M059J (cell line): ENCODE measurements at places on chromosomes 4 and X. TPM values are rescaled to one million over a fixed set of nuclear protein-coding genes. Genes with fewer than 3 reads are reported as not detected.

DNA sequence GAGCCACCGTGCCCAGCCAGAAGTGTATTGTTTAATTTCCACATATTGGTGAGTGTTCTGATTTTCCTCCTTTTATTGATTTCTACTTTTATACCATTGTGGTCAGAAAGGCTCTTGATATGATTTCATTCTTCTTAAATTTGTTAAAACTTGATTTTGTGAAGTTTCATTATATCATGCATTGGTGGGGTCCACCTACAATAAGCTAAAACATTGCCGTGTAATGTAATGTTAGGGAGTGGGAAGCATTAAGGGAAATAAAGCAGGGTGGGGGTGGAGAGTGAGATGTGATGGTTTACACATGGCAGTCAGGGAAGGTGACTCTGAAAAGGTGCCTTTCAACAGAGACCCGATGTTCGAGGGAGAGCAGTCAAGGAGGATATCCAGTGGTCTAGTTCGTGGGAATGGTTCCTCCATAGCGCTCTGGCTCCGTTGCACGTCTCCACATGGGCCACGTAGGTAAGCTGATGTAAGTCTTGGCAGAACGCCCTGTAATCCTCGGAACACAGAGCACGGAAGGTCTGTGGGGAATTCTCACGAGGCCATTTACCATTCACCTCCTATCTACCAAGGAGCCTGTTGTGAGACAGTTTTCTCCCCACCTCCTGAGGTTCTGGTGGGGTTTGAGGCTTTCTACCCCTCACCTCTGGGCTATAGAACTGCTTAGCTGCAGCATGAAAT lies 7.7 kb upstream of the WDR13 start:
- no peak for DNase-seq

DNA sequence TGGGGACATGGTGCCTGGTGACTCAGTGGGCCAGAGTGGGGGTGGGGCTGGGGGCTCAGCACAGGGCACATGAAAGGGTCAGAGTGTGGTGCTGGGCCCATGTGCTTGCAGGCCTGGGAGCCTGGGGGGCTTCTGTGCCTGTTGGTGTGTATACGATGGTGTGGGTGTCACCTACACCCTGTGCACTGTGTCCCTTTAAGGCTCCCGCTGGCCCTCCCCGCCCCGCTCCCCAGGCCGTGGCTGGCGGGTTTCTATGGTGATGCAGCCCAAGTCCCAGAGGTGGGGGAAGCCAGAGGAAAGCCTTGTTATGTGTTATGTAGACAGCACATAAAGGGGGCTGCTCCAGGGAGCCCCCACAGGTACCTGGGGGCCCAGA lies 5.5 kb downstream of the L1CAM start:
- no peak for DNase-seq

DNA sequence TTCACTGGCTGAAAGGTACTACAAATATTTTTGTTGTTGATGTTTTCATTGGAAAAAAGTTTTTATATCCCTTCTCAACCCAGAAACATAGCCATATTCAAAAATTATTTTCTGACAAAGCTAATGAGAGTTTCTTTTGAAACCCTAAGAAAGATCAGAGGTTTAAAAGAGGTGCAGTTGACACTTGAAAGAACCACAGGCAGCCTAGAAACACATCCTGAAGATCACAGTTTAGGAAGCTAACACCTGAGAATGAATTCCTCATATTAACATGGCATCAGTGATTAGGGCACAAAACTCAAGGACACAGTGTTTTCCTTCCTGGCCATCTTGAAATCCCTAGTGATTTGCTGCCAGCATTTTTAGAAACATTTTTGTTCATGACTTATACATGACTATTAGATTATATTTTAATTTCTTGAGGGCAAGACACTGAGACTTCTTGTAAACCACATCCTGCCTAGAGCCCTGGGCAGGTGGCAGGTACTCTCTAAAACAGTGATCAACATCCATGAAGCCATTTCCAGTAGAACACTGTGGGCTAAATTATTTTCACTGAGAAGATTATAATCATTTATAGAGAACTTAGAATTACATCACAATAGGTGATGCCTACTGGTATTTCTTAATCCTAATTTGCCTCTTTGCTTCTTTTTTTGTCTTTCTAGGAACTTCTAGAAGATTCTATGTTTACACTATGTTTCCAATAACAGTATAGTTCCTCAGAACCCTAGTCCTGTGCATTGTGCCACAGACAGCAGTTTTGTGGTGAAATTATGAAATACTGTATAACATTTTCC lies 80.0 kb downstream of the ARSJ start:
- no peak for DNase-seq

The NEUROG2 gene
- not detected in 2 replicates for total RNA-seq
